Left renal pelvis (tissue), 4 donors: ENCODE measurements at places on chromosomes 1 and 21. TPM values are rescaled to one million over a fixed set of nuclear protein-coding genes. Genes with fewer than 3 reads are reported as not detected.

GRCh38 chr1:208858738-208859137 is 614.6 kb upstream of the PLXNA2 start:
- no peak for DNase-seq

- DNase-seq: no peak
Observed at GRCh38 chr1:12447307-12447706, 170.7 kb downstream of the DHRS3 start.

DNA sequence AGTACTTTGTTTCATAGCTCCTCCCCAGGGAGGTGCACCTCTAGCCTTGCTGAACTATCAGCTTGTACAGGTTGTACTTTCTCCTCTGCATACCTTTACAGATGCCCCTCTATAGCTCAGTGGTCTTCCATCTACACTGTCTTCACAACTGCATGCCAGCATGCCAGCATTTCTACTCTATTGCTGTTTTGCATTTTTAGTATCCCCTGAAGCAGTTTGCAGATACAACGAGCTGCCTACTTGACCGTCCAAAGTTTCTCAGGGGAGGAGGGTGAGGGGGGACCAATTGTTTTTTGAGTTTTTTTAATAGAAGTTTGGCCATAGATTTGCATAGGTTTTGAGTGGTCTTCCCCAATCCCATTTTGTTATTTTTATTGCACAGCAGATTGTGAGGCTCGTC is 27.6 kb upstream of the CTH start:
- no peak for DNase-seq

GRCh38 chr1:12309783-12310742 is 80.2 kb downstream of the VPS13D start:
- no peak for DNase-seq

DNA sequence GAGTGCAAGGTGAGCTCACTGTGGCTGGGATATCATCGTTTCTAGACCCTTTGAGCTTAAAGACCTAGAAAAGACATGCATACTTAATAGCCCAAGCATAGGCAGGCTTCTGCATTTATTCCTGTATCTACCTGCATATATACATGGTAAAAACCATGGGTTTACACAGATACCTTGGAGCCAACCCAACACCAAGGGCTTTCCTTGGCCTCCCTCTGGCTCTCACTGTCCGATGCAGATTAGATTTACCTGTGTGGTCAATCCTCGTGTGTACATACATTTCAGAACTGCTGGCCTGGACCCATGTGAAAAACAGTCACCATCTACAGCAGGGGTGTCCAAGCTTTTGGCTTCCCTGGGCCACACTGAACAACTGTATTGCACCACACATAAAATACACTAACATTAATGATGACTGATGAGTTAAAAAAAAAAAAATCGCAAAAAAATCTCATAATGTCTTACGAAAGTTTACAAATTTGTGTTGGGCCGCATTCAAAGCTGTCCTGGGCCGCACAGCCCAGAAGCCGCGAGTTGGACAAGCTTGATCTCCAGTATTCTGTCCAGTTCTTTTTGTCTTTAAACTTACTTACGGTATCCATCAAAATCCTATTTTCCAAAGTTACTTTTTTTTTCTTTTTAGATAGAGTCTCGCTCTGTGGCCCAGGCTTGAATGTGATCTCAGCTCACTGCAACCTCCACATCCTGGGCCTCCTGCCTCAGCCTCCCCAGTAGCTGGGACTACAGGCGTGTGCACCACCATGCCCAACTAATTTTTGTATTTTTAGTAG is 43.5 kb downstream of the WDR4 start:
- DNase-seq: no peak

DNA sequence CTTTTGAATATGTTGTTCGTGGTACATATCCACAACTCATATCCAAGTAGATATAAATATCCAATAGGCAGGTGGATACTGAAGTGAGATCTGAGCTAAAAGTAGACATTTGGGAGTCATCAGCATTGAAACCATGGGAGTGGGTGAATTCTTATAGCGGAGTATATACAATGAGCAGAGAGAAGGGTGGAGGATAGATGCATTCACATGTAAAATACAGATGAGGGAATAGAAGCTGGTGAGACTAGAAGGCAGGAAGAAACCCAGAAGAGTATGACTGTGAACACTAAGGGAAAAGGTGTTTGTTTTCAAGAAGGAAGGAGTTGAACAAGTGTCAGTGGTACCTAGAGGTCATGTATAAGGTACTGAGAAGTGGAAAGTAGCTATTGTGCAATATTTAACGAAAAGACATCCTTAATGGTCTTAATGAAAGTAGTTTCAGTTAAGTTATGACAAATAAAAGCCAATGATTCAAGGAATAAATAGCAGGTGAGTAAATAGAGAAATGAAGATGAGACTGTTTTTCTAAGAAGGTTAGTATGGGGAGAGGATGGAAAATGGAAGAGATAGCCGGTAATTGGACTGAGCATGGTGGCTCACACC is 181.6 kb upstream of the CACYBP start:
- no peak for DNase-seq

GRCh38 chr1:107273515-107273914 is 132.7 kb downstream of the NTNG1 start:
- no peak for DNase-seq

DNA sequence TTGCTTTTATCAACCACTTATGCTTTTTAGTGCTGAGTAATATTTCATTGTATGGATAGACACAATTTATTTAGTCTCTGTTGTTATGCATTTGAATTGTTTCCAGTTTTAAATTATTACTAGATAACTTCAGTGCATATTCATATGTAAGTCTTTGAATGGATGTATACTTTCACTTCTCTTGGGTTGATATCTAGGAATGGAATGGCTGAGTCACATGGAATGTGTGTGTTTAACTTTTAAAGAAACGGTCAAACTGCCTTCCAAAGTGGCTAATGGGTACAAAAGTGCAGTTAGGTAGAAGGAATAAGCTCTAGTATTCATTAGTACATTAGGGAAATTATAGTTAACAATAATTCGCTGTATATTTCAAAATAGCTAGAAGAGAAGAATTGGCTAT is 82.4 kb downstream of the NPHS2 start:
- no peak for DNase-seq

Gene SLC25A34
- polyA plus RNA-seq: 1.3 TPM
